ENCODE measurements at places on chromosomes 13 and 19.

- DNase-seq, result no peak
These were observed 9.5 kb upstream of the TMEM86B start for GRCh38 chr19:55238030-55238429.

GRCh38 chr13:98580420-98580819 lies 3.5 kb upstream of the STK24 start:
- no peak for DNase-seq

GRCh38 chr13:69092615-69093322 lies 1014.9 kb upstream of the ATXN8OS start:
- no peak for DNase-seq

- DNase-seq, result no peak
These were observed 1460.3 kb downstream of the UQCRFS1 start for GRCh38 chr19:27752530-27753184.

GRCh38 chr19:7654401-7654800 lies 14.4 kb upstream of the RETN start:
- DNase-seq, result no peak

- DNase-seq, result no peak
These were observed 4.9 kb downstream of the ZAR1L start for GRCh38 chr13:32310134-32310706.

DNA sequence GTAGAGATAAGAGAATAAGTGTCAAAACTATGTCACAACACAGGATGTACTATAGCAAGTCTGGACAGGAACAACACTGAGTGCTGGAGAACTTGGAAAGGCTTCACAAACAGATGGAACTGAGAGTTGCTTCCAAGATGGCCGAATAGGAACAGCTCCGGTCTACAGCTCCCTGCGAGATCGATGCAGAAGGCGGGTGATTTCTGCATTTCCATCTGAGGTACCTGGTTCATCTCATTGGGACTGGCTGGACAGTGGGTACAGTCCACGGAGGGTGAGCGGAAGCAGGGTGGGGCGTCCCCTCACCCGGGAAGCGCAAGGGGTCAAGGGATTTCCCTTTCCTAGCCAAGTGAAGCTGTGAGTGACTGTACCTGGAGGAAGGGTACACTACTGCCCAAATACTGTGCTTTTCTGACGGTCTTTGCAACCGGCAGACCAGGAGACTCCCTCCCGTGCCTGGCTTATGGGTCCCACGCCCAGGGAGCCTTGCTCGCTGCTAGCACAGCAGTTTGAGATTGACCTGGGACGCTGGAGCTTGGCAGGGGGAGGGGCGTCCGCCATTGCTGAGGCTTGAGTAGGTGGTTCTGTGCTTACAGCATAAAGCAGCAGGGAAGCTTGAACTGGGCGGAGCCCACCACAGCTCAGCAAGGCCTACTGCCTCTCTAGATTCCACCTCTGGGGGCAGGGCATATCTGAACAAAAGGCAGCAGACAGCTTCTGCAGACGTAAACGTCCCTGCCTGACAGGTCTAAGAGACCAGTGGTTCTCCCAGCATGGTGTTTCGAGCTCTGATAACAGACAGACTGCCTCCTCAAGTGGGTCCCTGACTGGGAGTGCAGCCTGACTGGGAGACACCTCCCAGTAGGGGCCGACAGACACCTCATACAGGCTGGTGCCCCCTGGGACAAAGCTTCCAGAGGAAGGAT lies 46.0 kb downstream of the USP12 start:
- DNase-seq, result no peak

GRCh38 chr13:33480561-33480960 lies 195.0 kb upstream of the STARD13 start:
- no peak for DNase-seq

GRCh38 chr19:10861103-10861651 lies 10.2 kb upstream of the CARM1 start:
- DNase-seq, result no peak

DNA sequence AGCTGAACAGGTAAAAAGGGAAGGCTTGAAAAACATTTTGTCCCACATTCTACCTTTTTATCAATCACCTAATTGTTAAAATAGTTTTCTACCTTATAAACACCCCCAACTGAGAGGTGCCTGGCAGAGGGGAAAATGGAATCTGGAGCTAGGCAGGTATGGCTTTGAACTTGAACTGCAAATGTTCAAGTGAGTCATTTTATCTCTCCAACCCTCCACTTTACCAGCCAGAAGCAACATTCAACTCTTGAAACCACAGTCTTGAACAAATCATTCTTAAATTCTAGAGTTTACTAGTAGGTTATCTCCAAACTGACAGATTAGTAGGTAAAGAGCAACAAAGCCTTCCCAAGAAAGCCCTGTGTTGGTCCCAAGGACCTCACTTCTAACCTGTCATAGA lies 116.9 kb downstream of the ABCC4 start:
- DNase-seq, result no peak

- peak; percentile 44 for DNase-seq
These were observed 41.5 kb downstream of the ZNF682 start for GRCh38 chr19:19997656-19998268.
